Activated naive CD4-positive, alpha-beta T cell (primary cell): ENCODE measurements at places on chromosomes 16 and 17.

- DNase-seq, result no peak
Observed at GRCh38 chr16:15925631-15926030, 23.8 kb upstream of the ABCC1 start.

DNA sequence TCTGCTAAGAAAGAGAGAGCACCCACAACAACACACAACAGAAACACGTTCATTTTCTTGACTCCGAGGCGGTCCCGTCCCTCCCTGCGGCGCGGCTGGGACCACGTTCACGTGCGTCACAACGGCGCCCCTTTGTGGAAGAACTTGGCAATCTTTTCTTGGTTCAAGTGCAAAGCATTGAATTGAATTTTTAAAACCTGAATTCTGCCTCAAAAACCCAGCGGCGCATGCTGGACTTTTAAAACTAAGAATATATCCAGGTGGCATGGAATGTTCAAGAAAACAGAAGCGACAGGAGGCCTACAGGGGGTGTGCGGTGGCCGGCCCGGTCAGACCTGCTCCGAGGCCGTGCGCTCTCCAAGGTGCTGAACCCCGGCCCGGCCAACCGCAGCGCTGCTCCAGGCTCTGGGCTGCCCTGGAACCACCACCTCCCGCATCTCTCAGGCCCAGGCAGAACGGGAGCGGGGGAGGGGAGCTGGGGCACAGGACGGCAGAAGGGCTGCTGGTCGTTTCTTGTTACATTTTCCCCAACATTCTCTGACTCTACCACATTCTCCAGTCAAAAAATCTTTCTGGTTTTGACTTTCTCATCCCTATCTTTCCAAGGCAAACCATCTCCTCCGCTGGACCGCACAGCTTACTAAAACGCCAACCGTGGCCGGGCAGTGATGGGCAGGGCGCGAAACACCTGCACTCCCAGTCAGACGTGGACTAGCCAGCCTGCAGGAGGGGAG lies 3.4 kb upstream of the HEXD start:
- DNase-seq, result peak; percentile 29

DNA sequence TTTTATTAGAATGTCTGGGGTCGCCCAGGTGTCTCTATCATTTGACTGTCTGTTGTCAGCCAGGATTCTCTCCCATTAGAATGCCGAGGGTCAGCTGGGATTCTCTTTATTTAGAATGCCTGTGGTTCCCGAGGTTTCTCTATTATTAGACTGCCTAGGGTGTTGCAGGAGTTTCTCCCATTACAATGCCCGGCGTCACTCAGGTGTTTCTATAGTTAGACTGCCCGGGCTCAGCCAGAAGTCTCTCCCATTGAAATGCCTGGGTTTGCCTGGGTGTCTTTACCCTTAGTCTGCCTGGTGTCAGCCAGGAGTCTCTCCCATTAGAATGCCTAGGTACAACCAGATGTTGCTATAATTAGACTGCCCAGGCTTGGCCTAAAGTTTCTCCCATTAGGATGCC lies 2252.0 kb downstream of the TP53TG3F start:
- DNase-seq, result no peak

GRCh38 chr16:8184854-8185253 lies 405.5 kb downstream of the TMEM114 start:
- DNase-seq, result no peak

GRCh38 chr17:8935191-8935590 lies 30.3 kb downstream of the PIK3R5 start:
- DNase-seq, result no peak

GRCh38 chr17:57626520-57627210 lies 118.4 kb downstream of the CCDC182 start:
- no peak for DNase-seq

DNA sequence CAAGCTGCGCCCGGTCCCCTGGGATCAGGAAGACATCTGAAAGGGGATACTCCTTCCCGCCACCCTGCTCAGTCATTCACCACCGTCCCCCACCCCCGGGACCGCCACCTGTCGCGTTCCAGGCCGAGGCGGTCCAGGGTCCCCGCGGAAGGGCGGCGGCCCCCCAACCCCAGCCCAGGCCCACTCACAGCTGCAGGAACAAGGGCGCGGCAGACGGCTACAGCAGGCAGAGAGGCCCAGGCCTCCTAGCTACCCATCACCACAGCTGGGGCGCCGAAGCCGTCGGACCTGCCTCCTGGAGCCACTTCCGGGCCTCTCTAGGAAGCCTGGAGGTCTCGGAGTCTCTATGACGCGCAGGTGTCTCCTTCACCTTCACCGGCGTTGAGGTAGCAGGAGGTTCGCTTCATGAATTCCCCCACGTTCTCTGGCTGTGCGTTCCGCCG lies at the start of gene SDR42E1:
TSS of gene SDR42E1 (minus strand) at position 272 of the 443 bp plus-strand sequence. CDS start 10,612 bp downstream, outside the sequence.
- peak; percentile 27 for DNase-seq

- DNase-seq, result no peak
Observed at GRCh38 chr16:10180042-10180770, 2.0 kb downstream of the GRIN2A start.

DNA sequence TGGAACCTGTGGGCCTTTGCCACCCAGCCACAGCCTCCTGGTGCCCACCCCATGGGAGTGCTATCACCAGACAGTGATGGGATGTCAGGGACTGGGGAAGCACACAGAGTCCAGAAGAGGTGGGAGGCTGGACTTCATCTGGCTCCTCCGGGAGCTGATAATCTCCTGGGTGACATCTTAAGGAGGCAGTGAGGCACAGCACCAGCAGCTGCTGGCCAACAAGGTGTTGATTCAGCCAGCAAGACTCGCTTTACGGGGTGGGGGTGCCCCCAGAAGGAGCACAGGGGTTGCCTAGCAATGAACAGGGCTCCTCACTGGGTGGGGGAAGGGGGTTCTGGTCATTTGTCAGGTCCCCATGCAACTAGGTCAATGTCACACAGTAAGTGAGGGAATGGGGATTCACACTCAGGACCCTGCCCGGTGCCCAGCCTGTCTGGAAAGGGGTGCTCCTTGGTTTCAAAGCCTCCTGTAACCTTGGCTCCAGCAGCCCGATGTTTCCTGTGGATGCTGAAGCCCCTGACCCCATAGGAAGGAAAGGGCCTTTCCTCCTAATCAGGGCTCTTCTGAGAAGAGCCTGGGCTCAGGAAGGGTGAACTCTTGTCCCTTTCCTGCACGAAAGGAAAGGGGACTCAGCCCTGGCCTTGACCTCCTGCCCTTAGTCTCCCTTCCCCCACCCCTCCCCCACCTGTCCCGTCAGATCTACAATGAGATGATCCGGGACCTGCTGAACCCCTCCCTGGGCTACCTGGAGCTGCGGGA lies 17.7 kb downstream of the KIF19 start:
- DNase-seq, result no peak

DNA sequence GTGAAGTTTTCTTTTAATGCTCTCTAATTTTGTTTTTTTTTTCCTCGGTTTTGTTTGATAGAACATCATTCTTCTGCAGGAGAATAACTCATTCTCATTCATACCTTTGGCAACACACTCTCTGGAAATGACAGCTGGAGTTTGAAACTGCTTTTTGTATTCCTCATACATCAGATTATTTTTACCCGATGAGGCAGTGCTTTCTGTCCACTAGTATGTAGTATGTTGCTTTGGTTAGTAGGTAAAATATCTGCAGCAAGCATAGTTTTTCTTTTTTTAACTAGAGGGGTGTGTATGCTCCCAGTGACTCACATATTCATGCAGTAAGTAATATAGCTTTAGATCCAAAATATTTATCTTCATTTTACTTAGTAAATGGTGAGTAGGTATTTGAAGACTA lies 6.4 kb downstream of the PRKCA start:
- DNase-seq, result no peak

DNA sequence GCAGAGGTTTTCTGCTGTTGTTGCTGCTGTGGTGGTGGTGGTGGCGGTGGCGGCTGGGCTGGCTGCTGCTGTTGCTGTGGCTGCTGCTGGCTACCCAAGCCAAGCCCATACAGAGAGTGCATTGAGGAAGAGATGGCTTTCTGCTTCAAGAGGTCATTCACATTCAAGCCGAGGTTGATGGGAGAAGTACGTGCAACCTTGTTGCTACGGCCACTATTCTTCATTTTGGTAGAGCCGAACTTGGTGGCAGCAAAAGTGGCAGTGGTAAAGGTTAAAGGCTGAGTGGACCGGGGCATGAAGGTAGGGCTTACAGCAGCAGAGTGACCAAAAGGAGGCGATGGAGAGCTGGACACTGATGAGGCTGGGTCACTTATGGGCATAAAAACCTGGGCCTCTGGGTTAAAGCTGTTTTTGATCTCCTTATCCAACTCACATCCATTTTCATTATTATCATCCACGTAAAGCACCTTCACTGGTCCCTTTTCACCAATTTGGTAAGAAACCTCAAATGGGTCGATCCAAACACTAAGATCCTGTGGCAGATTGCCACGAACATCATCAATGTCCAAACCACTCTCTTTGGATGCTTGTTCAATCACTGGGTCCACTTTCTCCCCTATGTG lies 2.8 kb downstream of the TOB1 start:
- DNase-seq, result no peak

- DNase-seq, result no peak
Observed at GRCh38 chr17:305090-305976, 47.3 kb downstream of the RPH3AL start.

- DNase-seq, result no peak
Observed at GRCh38 chr17:32763855-32764439, 113.0 kb downstream of the MYO1D start.

DNA sequence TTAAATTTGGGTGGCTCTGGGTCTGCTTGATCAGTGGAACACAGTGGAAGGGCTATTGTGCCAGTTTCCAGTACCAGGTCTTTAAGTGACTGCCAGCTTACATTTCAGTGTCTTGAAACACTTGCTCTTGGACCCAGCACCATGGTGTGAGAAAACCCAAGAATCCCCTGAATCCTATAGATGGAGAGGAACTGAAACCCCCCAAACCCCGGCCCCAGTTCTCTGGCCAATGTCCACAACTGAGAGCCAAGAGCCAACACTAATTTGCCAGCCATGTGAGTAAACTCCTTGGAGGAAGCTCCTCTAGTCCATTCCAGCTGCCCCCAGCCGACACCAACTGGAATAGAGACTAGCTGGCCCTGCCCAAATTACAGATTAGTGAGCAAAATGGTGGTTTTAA lies 2.4 kb upstream of the ARL2BP start:
- DNase-seq, result no peak

DNA sequence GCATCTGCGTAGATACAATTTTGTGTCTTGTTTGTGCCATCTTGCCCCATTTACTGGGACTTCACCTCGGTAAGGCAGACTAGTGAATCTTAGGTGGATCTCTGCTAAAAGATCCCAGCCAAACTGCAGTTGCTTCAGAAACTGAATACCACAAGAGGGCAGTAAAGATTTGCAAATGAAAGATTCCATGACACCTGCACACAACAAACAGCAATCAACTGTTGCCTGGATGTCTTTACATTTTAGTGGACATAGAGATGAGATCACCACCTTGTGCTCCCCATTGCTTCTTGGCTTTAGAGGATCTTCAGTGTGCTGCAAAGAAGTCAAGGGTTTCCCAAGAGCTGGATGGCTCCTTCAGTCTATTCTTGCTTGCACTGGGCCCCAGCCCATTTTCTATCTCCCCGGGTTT lies 119.2 kb upstream of the CACNG5 start:
- DNase-seq, result no peak

- no peak for DNase-seq
Observed at GRCh38 chr17:57418463-57419246, 162.3 kb downstream of the MSI2 start.

GRCh38 chr17:8744086-8744785 lies 400 bp downstream of the CCDC42 start:
- DNase-seq, result no peak

DNA sequence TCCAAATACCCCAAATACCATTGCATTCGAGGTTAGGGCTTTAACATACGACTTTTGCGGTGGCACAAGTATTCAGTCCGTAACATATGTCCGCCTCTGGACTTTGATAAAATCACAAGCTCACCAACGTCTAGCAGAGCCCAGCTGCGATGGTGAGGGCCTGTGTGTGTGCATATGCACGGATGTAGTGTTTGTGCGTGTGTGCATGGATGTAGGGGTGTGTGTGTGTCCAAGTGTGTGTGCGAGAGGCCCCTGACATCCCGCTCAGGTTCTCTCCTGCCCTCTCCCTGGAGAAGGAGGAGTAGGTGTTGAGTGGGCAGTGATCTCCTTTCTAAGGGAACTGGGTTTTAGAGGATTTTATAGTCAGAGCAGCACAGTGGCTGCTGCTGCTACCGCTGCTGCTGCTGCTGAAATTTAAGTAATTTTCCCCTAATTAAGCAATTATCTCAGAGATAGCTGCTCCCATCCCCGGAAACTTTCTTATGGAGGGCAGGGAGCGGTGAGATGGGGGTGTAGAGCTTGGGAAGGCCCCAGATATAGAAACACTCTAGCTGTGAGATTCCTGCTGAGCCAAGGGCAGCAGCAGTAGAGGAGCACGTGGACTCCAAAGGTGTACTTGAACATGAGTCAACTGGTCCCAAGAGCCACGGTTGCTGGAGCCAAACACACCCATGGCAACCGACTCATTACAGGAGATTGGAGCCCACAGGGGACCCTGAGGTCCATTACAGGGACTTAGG lies 121.7 kb upstream of the SDK2 start:
- DNase-seq, result no peak

GRCh38 chr17:70622368-70623260 lies 453.3 kb downstream of the KCNJ2 start:
- no peak for DNase-seq

DNA sequence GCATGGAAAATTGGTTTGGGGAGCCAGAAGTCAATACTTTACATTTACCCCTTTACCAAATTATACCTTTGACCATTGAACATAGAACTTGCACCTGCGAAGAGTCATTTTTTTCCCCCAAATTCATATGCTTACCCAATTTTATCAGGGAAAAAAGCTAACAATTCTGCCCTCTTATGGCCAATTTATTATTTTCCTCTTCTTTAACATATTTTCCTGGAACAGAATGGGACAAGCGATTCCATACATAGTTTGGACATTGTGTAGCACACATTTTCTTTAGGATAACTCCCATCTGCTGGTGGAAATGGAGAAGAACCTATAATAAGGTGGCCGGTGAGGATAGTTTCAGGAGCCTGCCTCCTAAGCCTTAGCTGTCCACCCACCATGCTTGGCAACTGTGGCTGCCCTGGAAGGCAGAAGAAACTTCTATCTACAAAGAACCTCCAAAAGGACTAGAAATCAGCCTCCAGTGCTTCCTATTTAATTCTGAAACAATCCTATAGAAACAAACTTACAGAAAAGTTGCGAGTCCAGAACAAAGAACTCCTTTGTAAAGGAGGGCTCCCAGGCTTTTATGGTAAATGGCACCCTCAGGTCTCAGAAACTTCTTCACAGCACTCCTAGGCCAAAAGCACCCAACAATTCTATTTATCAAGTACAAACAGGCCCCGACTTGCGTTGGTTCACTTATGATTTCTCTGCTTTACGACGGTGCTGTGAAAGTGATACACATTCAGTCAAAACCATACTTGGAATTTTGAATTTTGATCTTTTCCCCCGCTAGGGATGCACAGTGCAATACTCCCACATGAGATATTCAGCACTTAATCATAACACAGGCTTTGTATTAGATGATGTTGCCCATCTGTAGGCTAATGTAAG lies 64.1 kb upstream of the CACNG4 start:
- no peak for DNase-seq

GRCh38 chr16:78395035-78395434 lies 295.6 kb downstream of the WWOX start:
- DNase-seq, result no peak

DNA sequence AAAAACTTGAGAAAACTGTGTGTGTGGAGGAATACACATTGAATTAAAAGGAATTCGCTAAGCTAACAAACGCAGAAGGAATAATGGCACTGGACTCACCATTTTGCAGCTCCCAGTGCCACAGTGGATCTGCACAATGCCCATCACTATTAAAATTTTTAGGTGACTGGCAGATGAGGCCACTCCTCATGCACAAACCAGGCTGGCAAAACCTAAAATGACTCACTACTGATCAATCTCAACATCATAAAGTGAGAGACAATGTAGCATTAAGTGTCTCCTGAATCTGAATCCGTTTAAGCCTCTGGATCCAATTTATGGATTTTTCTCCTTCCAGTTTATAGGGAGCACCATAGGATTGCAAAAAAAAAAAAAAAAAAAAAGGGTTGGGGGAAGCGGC lies 20.6 kb downstream of the MYH10 start:
- DNase-seq, result no peak
